ENCODE measurements at places on chromosomes 16 and 17.

DNA sequence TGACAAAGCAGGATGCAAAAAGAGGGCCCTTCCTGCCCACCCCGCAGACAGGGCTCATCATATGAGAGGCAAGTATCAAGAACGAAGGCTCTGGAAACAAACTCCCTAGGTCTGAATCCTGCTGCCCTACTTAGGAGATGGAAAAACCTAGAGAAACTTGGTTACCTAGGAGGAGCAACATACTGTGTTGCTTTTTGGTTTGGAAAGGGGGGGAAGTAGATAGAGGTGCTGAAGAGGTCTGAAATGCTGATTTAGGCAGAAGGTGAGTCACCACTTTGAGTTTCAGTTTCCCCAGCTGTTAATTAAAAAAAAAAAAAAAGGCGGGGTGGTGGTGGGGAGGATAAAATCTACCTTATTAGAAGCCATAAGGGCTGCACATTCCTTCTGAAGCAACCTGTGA, 1.5 kb downstream of the N4BP1 start:
- DNase-seq = no peak

- no peak for DNase-seq
Observed at GRCh38 chr16:20107083-20107482, 33.4 kb upstream of the GPR139 start.

- peak; percentile 26 for DNase-seq
Observed at GRCh38 chr17:44804302-44805089, 25.6 kb downstream of the GJC1 start.

DNA sequence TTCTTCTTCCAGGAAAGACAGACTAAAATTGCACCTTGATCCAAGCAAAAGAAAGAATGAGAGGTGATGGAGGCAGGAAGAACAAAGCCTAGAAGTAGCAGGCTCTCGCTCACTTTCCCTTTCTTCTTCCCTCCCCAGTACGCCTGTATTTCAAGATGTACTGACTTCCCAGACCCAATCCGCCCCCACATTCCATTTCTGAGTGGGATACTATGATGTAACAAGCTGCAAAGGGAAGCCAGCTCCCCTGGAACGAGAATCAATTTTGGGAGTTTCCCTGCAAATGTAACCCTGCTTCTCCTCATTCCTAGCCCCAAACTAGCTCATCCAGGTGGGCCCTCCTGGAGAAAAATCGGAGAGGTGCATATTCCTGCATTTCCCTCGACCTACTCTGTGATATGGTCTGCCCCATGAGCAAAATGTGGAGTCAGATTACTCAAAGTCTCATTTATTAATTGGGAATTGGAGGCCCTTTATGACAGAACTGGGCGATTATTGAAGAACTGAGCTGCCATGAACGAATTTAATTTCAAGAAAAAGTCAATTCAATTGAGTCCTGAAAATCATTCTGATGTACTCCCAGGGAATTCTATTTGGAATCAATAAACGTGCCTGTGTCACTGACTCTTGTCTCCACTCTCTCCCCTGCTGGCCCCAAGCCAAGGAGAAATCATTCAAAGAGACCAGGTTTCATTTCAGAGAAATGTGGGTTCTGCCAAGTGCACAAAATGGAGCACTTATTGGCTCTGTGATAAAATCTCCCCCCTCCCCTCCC, 398.9 kb downstream of the SHISA9 start:
- DNase-seq = no peak

DNA sequence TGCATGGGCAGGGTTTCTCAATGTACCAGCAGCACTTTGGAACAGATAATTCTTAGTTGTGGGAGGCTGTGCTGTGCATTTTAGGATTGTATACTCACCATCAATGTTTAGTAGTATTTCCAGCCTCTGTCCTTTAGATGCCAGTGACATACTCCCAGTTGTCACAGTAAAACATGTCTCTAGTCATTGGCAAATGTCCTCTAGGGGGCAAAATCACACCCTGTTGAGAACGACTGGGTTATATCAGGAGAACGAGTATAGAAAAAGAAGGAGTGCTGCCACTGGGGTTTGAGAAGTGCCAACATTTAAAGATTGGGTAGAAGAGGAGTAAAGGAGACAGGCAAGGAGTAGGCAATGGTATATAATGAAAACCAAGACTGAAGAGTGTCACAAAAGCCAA, 37.9 kb upstream of the SMIM36 start:
- DNase-seq = no peak

GRCh38 chr17:42647778-42648177, 11.3 kb upstream of the TUBG2 start:
- no peak for DNase-seq

- DNase-seq = peak; percentile 97
Observed at GRCh38 chr17:2172077-2172851, 117.4 kb downstream of the HIC1 start.

DNA sequence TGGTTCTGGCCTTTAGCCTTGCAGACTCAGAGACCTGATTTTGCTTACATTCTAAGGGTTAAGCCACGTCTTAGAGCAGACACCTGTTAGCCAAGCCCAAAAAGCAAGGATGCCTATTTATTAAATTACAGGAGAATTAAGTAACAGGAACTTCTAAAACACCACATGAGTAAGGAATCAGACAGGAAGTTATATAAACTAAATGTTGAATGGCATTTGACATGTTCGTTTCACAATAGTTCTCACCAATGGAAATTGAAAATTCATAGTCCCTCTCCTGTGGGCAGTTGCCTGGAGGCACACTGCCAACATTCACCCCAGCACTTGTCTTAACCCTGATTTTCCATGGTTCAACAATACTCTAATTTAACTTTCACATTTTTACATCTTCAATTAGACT, 9.0 kb downstream of the KRTAP9-7 start:
- DNase-seq = peak; percentile 0

DNA sequence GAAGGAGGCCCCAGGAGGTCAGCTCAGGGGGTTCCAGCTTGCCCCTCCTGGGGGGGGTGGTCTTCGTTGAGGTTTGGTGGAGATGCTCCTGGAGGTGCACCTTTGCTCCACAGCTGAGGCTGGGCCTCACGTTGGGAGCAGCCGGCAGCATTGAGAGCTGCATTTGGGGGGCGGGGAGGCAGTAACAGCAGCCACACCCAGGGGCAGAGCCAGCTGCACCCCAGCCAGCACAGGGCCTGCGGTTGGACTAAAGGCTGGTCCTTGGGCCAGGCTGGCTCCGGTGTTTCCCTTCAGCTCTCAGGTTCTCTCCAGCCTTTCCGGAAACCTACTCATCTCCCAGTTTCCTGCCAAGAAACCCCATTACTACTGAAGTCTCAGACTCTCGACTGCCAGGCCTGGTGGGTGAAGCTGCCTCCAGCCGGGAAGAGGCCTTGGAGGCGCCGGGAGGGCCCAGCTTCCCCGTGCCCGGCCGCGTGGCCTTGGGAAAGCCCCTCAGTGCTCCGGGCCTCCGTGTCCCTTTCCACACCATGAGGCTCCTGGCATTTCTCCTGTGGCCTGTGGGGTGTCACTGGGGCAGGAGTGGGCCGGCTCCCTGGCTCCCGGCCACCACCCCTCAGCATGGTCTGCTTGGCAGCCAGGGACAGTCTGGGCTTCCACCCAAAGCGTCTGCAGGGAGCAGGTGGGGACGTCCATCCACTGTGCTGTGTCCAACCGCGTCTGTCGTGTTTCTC, 14.0 kb upstream of the BAIAP2 start:
- no peak for DNase-seq

DNA sequence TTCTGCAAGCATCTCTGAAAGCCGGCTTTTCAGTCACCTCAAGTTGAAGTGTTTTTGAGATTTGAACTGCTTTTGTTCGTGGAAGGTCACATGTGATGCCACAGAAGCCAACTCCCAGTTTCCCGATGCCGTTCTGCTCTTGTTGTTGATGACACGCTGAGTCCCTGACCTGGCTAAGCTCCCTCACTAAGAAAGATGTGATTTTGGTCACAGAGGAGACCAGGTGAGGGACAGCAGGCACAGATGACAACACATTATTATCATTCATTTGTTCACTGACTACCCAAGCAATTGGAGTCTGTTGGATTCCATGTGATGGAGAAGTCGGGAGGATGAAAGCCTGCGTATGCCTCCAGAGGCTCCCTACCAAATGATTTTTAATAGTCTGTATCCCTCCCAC, 822.4 kb upstream of the RBFOX1 start:
- DNase-seq = no peak
